Activated CD4-positive, alpha-beta T cell treated with anti-CD3 and anti-CD28 coated beads for 36 hours (primary cell): ENCODE measurements at places on chromosomes 6 and 20. TPM values are rescaled to one million over a fixed set of nuclear protein-coding genes. Genes with fewer than 3 reads are reported as not detected.

Gene PKHD1
- total RNA-seq, result 0.04 TPM

Gene FAM217A
- total RNA-seq, result not detected

Gene GPR31
- not detected for total RNA-seq

Gene TDRD6
- total RNA-seq, result not detected

Gene TMEM151B
- total RNA-seq, result 0.09 TPM

Gene ZNF391
- total RNA-seq, result 4.3 TPM

Gene ID1
- 2.2 TPM for total RNA-seq

Gene RGS17
- total RNA-seq, result not detected

Gene OOEP
- total RNA-seq, result 0.55 TPM

Gene DDO
- total RNA-seq, result not detected

Gene MOCS3
- total RNA-seq, result 3.8 TPM

DNA sequence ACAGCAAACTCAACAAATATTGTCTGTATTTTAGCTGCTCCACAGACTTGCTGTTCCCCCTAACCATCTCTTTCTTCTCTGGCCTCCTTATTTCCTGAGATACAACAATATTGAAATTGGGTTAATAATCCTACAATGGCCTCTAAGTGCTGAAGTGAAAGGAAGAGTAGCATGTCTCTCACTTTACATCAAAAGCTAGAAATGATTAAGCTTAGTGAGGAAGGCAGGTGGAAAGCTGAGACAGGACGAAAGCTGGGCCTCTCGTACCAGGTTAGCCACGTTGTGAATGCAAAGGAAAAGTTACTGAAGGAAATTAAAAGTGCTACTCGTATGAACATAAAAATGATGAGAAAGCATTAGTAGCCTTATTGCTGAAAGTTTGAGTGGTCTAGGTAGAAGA, 63.8 kb downstream of the ELOVL5 start:
- H3K36me3 ChIP-seq, result peaks cover 53% of the 10 kb centered on the region
- peaks cover 49% of the 10 kb centered on the region for H3K4me1 ChIP-seq
- peak overlapping the region; percentile 68 for H3K27ac ChIP-seq
- DNase-seq, result peak; percentile 46
- H3K27me3 ChIP-seq, result no peaks in the 10 kb centered on the region

- DNase-seq, result peak; percentile 41
- H3K36me3 ChIP-seq, result peaks cover 4% of the 10 kb centered on the region
- H3K27ac ChIP-seq, result peak overlapping the region; percentile 59
- H3K27me3 ChIP-seq, result no peaks in the 10 kb centered on the region
Measured at GRCh38 chr6:130517444-130517931, 151.7 kb downstream of the TMEM200A start.

- H3K27me3 ChIP-seq, result no peaks in the 10 kb centered on the region
- no peaks in the 10 kb centered on the region for H3K36me3 ChIP-seq
- no peak overlapping the region for H3K4me3 ChIP-seq
- no peak overlapping the region for H3K27ac ChIP-seq
Measured at GRCh38 chr6:121612927-121613326, 177.5 kb downstream of the GJA1 start.

DNA sequence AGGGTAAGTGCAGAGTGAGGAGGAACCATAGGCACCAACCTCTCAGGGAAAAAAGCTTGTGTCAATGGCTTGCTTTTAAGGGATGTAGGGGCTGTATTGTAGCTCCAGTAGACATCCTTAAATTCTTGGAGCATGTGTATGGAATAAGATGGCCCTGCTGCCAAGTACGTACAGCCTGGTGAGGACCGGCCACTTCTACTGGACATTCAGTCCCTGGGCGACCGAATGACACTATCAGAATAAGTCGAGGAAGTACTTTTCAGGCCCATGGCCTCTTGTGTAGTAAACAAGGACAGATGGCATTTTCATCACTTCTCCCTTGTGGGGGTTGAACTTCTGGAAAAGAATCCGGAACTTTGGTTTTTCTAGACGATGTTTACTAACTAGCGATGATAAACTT, 32.8 kb downstream of the GFRA4 start:
- no peak for DNase-seq
- H3K4me3 ChIP-seq, result no peak overlapping the region
- no peaks in the 10 kb centered on the region for H3K4me1 ChIP-seq
- H3K27me3 ChIP-seq, result no peaks in the 10 kb centered on the region
- H3K36me3 ChIP-seq, result peaks cover 9% of the 10 kb centered on the region

DNA sequence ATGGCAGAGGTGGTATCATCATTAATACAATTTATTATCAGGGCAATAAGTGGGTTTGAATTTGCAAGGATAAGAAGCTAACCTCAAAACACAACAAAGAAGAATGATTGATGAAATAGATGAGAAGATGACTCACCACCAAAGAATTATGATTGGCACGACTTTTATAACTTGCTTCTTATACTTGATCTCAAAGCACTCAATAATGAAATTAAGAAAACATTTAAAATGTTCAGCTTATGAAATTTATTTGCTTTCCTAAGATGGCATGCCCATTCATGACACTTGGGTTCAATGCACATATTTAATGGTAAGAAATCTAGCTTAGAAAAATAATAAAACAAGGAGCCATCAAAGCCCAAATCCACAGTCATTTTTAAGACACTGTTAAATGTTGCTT, 477.5 kb downstream of the GJA1 start:
- no peak overlapping the region for H3K27ac ChIP-seq
- H3K27me3 ChIP-seq, result peaks cover 2% of the 10 kb centered on the region
- H3K36me3 ChIP-seq, result no peaks in the 10 kb centered on the region
- H3K4me1 ChIP-seq, result no peaks in the 10 kb centered on the region
- DNase-seq, result no peak

GRCh38 chr6:34182751-34183531, 37.1 kb upstream of the GRM4 start:
- H3K4me3 ChIP-seq, result peak overlapping the region; percentile 65
- DNase-seq, result peak; percentile 78
- H3K27me3 ChIP-seq, result no peaks in the 10 kb centered on the region
- peak overlapping the region; percentile 95 for H3K27ac ChIP-seq

GRCh38 chr20:32909896-32910571, 51.3 kb downstream of the EFCAB8 start:
- H3K36me3 ChIP-seq, result peaks cover 6% of the 10 kb centered on the region
- no peak for DNase-seq
- H3K27ac ChIP-seq, result no peak overlapping the region
- H3K4me3 ChIP-seq, result no peak overlapping the region
- peaks cover 17% of the 10 kb centered on the region for H3K4me1 ChIP-seq
- no peaks in the 10 kb centered on the region for H3K27me3 ChIP-seq

GRCh38 chr6:157020881-157021343, 243.7 kb downstream of the ARID1B start:
- DNase-seq, result peak; percentile 81
- H3K27me3 ChIP-seq, result no peaks in the 10 kb centered on the region
- no peaks in the 10 kb centered on the region for H3K36me3 ChIP-seq
- H3K4me1 ChIP-seq, result peaks cover 51% of the 10 kb centered on the region
- peak overlapping the region; percentile 88 for H3K4me3 ChIP-seq
- H3K27ac ChIP-seq, result peak overlapping the region; percentile 100

DNA sequence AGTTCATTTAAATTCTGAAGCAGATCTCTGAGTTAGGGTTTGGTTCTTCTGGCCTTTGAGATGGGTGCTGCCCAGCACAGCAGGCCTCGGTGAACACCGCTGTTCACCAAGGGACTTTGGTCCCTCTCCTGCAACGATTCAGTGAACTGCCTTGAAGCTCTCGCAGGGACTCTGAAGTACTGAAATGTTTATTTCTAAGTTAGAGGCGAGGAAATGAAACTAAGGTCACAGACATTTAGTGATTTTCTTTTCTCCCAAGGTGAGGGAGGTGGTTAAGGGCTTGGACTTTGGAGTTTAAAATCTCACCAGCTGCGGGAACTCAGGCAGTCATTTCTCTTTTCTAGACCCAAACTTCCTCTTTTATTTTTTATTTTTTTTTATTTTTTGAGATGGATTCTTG, 26.2 kb downstream of the E2F3 start:
- no peak overlapping the region for H3K27ac ChIP-seq
- H3K27me3 ChIP-seq, result no peaks in the 10 kb centered on the region
- no peak overlapping the region for H3K4me3 ChIP-seq
- H3K4me1 ChIP-seq, result peaks cover 14% of the 10 kb centered on the region
- H3K36me3 ChIP-seq, result peaks cover 40% of the 10 kb centered on the region
- no peak for DNase-seq

- H3K4me1 ChIP-seq, result no peaks in the 10 kb centered on the region
- H3K4me3 ChIP-seq, result no peak overlapping the region
- no peak for DNase-seq
- no peak overlapping the region for H3K27ac ChIP-seq
- no peaks in the 10 kb centered on the region for H3K27me3 ChIP-seq
Measured at GRCh38 chr6:44537306-44538049, 150.0 kb downstream of the CDC5L start.

GRCh38 chr6:104789770-104790190, 69.9 kb downstream of the HACE1 start:
- H3K4me1 ChIP-seq, result peaks cover 33% of the 10 kb centered on the region
- peak overlapping the region; percentile 95 for H3K27ac ChIP-seq
- peak; percentile 33 for DNase-seq
- H3K4me3 ChIP-seq, result peak overlapping the region; percentile 50
- H3K27me3 ChIP-seq, result no peaks in the 10 kb centered on the region
- H3K36me3 ChIP-seq, result peaks cover 16% of the 10 kb centered on the region

DNA sequence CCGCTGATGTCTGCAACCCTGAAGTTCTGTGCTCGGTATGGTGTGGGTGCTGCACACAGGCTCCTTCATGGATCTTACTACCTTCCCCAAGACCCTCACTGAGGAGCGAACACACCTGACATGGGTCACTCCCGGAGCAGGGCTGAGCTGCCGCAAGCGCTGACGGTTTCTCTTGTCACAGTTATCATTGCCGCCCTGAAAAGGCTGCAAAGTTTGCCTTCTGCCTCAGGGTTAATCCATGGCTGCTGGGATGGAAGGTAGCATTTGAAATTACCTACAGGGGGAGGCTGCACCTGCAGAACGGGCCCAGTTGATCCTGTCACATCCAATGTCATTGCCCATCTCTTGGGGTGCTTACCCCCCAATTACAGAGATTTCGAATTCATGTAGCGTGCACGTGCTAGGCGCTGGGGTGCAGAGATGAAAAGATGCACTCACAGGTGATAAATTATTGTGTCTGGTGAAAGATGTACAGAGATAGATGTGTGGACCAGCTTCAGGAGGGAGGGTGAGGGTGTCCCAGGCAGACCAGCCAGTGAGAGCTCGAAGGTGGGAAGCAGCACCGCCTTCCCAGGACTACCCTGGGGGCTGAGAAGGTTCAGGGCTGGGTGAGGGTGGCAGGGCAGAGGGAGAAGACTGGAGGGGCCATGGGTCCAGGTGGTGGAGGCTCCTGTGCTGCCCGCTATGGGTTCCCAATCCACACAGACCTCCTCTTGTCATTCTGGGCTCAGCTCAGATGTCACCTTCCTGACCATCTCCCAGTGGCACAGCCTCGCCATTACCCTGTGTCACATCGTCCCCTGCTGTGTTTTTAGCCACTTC, 120.1 kb downstream of the SYCP2 start:
- peaks cover 2% of the 10 kb centered on the region for H3K27me3 ChIP-seq
- H3K4me1 ChIP-seq, result no peaks in the 10 kb centered on the region
- DNase-seq, result no peak
- no peaks in the 10 kb centered on the region for H3K36me3 ChIP-seq

GRCh38 chr6:1574083-1574761, 35.5 kb upstream of the FOXC1 start:
- no peaks in the 10 kb centered on the region for H3K4me1 ChIP-seq
- H3K36me3 ChIP-seq, result no peaks in the 10 kb centered on the region
- H3K27me3 ChIP-seq, result peaks cover 2% of the 10 kb centered on the region
- H3K4me3 ChIP-seq, result no peak overlapping the region
- H3K27ac ChIP-seq, result no peak overlapping the region

GRCh38 chr20:3825526-3825925, 5.2 kb downstream of the AP5S1 start:
- no peak overlapping the region for H3K4me3 ChIP-seq
- H3K4me1 ChIP-seq, result peaks cover 6% of the 10 kb centered on the region
- H3K27me3 ChIP-seq, result no peaks in the 10 kb centered on the region
- peaks cover 16% of the 10 kb centered on the region for H3K36me3 ChIP-seq
- H3K27ac ChIP-seq, result no peak overlapping the region

- H3K4me3 ChIP-seq, result no peak overlapping the region
- peaks cover 2% of the 10 kb centered on the region for H3K27me3 ChIP-seq
- H3K27ac ChIP-seq, result no peak overlapping the region
- DNase-seq, result no peak
Measured at GRCh38 chr6:139708337-139709199, 334.1 kb upstream of the CITED2 start.

GRCh38 chr6:133114973-133115372, 126.2 kb upstream of the EYA4 start:
- no peaks in the 10 kb centered on the region for H3K36me3 ChIP-seq
- H3K27ac ChIP-seq, result no peak overlapping the region
- no peak overlapping the region for H3K4me3 ChIP-seq
- no peak for DNase-seq

GRCh38 chr6:105872249-105872648, 213.9 kb upstream of the PRDM1 start:
- H3K4me3 ChIP-seq, result no peak overlapping the region
- DNase-seq, result no peak
- peaks cover 14% of the 10 kb centered on the region for H3K27me3 ChIP-seq
- H3K27ac ChIP-seq, result no peak overlapping the region
- H3K4me1 ChIP-seq, result peaks cover 11% of the 10 kb centered on the region

DNA sequence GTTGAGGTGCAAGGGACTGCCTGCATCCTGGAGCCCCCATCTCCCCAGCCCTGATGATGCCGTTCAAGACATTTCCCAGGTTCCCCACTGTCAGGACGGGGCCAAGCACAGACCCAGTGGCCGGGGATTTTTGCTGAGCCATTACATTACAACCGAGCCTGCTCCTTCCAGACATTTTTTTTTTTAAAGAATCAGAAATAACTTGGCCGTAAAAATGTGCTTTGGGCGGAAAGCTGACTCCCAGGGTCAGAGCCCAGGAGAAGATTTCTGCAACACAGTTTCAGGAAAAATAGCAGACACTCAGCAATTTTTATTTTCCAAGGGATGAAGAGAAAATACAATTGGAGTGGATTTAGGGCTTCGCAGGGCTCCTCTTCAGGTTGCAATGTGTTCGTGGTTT, 87.9 kb downstream of the LRFN2 start:
- H3K27me3 ChIP-seq, result peaks cover 3% of the 10 kb centered on the region
- no peaks in the 10 kb centered on the region for H3K36me3 ChIP-seq
- no peaks in the 10 kb centered on the region for H3K4me1 ChIP-seq
- no peak overlapping the region for H3K27ac ChIP-seq
- H3K4me3 ChIP-seq, result no peak overlapping the region

GRCh38 chr6:157753291-157753690, 69.8 kb upstream of the SNX9 start:
- DNase-seq, result no peak
- H3K27ac ChIP-seq, result peak overlapping the region; percentile 21
- no peak overlapping the region for H3K4me3 ChIP-seq
- H3K4me1 ChIP-seq, result peaks cover 92% of the 10 kb centered on the region
- no peaks in the 10 kb centered on the region for H3K27me3 ChIP-seq

- H3K27ac ChIP-seq, result no peak overlapping the region
- peaks cover 9% of the 10 kb centered on the region for H3K36me3 ChIP-seq
- no peak for DNase-seq
- no peak overlapping the region for H3K4me3 ChIP-seq
Measured at GRCh38 chr6:2021713-2022125, 223.7 kb downstream of the GMDS start.
